Ovary (tissue), 10 donors: ENCODE measurements at places on chromosomes 7 and 10. TPM values are rescaled to one million over a fixed set of nuclear protein-coding genes. Genes with fewer than 3 reads are reported as not detected.
A peak's percentile ranks its signal among the peaks of the same experiment; 100 is the strongest.

DNA sequence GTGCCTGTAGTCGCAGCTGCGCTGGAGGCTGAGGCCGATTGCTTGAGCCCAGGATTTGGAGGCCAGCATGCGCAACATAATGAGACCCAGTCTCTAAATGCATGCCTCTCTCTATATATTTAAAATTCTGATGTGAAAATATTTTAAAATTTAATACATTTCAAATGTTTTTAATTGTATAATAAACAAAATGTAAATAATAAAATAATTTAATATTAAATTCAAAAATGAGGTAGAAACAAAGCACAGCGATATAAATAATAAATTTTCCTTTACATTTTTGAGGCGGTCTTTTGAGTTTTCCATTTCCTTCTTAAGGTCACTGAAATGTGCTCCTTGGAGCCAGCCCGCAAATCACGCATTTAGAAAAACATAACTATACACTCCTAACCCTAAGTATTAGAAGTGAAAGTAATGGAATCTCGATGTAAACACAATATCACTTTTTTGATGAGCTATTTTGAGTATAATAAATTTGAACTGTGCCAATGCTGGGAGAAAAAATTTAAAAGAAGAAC, 523 bp upstream of the CDK1 start:
- DNase-seq, result no peak

Gene COBL
- total RNA-seq, result 1.8 TPM

Gene ACADSB
- 20.4 TPM for total RNA-seq

DNA sequence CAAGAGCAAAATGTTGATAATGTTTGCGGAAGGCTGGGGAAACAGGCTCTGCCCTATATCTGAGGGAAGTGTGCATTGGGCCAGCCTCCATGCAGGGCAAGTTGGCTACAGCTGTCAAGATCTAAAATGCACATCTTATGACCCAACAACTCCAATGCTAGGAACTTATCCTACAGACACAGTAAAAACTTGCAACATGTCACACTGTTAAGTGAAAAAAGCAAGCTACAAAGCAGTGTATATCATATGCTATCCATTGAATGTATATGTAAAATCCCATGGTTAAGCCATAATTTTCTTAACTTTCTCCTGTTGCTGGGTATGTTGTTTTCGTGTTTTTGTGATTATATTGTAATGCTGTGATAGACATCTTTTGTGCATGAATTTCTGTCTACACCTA, 16.3 kb upstream of the KAT6B start:
- DNase-seq, result no peak

DNA sequence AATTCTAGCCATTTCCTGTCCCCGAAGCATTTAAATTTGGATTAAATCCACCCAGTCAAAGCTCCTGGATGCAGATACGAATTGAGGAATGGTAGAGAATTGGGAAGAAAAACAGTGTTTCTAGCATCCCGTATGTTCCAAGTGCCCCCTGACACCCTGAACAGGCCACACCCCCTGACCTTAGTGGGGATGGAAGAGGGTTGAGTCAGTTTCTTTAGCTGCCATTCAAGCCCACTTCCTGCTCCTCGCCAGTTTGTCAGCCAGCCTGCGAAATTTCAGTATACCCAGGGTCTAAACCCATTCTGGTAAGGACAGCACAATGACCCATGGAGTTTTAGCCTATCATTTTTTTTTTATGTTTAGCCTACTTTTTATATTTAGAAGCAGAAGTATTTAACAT, 101.1 kb downstream of the PKD1L1 start:
- no peak for DNase-seq

DNA sequence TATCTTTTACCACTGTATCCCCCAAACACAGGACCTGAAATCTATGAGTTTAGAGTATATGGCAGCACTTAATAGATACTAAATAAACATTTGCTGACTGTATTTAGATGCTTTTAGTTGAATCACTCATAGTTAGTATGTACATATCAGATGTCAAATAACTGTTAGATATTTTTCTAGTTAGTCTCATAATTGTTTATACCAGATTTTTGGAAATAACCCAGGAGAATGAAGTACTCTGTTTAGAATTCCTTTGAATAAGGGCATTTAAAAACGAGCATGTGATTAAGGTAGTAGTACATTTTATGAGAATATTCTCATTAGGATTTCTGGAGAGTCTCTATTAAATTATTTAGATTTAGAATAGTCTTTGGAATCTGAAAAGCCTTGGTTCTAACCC, 22.3 kb upstream of the ZEB1 start:
- DNase-seq, result no peak

GRCh38 chr7:69440976-69441375, 157.3 kb upstream of the AUTS2 start:
- DNase-seq, result no peak

DNA sequence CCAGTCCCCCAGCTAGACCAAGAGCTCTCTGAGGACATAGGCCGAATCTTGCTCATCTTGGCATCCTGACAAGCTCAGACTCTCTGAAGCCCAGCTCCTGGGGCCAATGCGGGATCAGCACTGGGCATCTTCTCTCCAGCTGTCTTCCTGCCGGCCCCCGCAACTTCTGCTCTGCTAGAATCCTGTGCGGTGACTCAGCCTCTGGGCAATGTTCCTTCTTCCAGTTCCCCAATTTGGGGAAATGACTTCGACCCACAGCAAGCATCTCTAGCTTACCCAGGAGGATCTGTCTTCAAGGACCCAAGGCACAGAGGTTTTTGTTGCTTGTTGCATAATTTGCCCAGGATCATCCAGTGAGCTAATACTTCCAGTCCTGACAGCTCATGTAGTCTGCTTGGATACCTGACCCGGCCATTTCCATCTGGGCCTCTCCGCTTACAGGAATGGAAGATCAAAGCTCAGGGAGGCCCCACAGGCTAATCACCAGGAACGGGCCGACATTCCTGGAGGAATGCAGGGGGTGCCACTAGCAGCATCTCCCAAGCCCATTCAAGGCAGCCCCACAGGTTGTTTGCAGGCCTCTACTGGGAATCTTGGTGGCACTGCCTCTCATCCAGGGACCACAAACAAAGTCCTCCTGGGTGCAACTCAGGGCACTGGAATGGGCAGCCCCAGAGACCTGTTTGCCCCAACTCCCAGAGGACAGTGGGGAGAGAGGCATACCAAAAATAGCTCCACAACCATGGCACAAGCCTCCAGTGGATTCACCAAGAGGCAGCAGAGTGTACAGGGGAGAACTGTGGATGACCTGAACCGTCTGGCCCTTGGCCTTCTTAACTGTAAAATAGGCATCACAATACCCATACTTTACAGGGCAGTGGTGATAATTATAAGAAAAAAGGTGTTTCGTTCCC, 151.9 kb downstream of the NEURL1 start:
- DNase-seq, result peak; percentile 85

Gene ITGA8
- 6.8 TPM for total RNA-seq

GRCh38 chr10:35635576-35635975, 6.5 kb downstream of the FZD8 start:
- peak; percentile 48 for DNase-seq

DNA sequence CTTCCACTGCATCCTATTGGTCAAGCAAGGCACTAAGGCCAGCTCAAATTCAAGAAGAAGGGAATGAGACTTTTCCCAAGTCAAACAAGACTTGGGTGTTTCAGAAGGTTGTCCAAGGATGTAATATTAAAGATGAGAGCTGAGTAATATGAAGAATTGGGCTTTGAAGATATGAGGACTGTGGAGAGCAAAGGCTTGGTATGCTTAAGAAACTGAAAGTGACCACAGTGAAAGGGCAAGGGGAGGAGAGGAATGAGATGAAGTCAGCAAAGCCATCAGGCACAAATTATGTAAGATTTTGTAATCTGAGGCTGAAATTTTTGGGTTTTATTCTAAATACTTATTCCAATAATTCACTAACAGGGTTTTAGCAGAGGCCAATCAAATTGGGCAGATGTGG, 38.6 kb upstream of the NPY start:
- no peak for DNase-seq

Gene CPEB3
- total RNA-seq, result 5.7 TPM

- DNase-seq, result no peak
These were observed 6.5 kb upstream of the CALU start for GRCh38 chr7:128732521-128733277.

Gene C10orf143
- total RNA-seq, result 6.7 TPM

DNA sequence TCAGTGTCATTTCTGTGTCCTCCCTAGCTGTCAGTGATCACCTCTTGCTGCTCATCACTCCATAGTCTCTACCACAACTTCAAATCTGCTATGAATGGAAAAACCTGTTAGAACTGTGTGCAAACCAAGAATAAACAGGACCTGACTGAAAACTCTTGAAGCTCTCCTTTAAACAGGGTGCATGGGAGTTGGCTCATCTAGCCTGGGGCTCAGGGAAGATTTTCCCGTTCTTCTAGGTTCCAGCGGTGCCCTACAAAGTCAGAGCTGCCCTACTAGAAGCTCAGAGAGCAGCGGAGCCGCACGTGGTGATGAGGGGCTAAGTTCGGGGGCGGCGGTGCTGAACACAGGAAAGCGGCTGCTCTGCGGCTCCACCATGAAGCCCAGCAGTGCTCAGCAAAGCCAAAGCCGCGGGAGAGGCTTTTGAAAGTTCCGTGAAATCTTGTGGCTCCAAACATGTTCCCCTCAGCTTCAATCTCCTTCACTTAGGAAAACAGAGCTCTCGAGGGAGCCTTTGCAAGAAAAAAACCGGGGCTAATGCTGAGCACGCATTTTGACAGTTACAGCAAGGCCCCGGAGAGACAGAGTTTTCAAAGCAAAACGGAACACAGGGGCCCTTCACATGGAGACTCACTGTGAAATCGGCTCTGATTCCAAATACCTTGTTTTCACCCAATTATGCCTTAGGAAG, 30.5 kb downstream of the RGS10 start:
- DNase-seq, result no peak

GRCh38 chr7:111265394-111265793, 174.5 kb downstream of the LRRN3 start:
- DNase-seq, result no peak

GRCh38 chr7:55140221-55140940, 121.6 kb downstream of the EGFR start:
- DNase-seq, result no peak

Gene VIM
- 4,694 TPM for total RNA-seq

GRCh38 chr7:36208426-36208825, 55.4 kb downstream of the EEPD1 start:
- no peak for DNase-seq

Gene NUDT5
- 16.2 TPM for total RNA-seq

- no peak for DNase-seq
These were observed 7.1 kb upstream of the IL2RA start for GRCh38 chr10:6069081-6069931.

Gene COL28A1
- total RNA-seq, result 0.87 TPM

GRCh38 chr10:20234579-20234978, 418.3 kb downstream of the PLXDC2 start:
- DNase-seq, result no peak

DNA sequence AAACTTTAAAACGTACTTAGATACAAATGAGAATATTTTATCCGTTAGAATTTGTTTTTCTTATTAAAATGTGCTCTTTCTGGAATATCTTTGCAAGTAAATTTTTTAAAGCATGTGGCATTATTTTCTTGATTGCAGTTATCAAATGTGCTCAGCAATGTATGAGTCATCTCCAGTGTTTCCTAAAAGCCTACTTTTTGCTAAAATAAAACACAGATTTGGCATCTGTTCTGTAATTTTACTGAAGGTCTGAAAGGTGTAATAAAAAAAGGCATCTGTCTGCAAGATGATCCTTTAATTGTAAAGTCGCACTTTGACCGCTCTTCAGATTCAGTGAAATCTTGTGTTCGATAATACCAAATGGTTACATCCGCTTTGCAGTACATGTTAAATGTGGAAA, 3.4 kb downstream of the GNAT3 start:
- no peak for DNase-seq

GRCh38 chr10:68406815-68407548, at the start of gene RUFY2:
RUFY2 (minus strand) TSS chr10:68407277; CDS start chr10:68407189, 88 bp downstream.
- DNase-seq, result peak; percentile 88
